Stimulated activated CD4-positive, alpha-beta T cell treated with anti-CD3 and anti-CD28 coated beads, Interleukin-2, amount 100 ng/mL, for 24 hours (primary cell): ENCODE measurements at places on chromosomes 6 and 20.

DNA sequence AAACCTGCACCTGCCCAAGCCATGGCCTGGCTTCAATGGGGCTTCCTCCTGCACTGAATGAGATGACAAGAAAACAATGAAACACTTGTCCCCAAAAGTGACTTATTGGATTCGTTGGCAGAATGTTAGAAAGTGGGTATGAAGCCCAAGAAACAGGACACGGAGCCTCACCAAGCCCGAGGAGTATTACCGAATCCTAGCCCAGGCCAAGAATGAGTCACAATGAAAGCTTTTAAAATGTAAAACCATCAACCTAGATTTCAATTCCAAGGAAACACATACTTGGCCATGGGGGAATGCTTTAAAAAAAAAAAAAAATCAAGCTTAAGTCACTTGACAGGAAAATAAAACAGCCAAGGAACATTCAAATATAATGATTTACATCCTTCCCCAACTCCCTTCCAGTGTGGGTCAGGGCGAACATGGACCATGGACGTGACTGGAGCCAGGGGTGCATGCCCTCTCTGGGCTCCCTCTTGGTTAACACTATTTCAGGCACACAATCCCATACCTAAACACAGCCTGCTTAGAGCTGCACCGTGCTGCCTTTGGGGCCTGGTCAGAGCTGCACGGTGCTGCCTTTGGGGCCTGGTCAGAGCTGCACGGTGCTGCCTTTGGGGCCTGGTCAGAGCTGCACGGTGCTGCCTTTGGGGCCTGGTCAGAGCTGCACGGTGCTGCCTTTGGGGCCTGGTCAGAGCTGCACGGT is 3.1 kb upstream of the STX16 start:
- DNase-seq: no peak

DNA sequence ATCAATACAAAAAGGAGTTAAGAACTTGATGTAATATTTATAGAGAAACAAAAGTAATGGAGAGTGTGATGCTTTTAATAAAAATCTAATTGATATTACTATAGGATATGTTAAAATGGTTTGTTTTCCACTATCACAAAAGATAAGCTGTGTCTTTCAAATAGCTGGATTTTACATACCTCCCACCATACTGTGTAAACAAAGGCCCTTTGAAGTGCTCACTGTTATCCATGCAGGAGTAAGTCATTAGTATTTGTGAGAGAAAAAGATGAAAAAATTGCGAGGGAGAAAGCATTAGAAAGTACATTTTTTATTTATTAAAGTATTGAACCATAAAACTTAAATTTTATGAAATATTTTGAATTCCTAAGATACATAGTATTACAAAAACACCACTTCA is 733.0 kb downstream of the GRIK2 start:
- DNase-seq: no peak

DNA sequence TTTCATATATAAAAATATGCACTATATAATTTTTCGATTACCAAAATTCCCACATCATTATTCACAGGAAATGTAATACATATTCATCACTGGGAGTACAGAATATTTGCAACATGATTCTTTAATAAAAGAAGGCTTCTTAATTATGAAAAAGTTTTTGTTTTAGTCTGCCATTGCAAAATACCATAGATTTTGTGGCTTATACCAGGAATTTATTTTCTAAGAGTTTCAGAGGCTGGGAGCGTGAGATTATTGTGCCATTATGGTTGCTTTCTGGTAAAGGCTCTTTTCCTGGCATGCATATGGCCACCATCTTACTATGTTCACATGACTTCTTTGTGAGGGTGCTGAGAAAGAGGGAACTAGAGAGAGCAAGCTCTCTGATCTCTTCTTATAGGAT is 306.9 kb upstream of the ADGRB3 start:
- DNase-seq: no peak

- DNase-seq: no peak
These were observed 181.1 kb downstream of the RPS12 start for GRCh38 chr6:132995432-132995831.

DNA sequence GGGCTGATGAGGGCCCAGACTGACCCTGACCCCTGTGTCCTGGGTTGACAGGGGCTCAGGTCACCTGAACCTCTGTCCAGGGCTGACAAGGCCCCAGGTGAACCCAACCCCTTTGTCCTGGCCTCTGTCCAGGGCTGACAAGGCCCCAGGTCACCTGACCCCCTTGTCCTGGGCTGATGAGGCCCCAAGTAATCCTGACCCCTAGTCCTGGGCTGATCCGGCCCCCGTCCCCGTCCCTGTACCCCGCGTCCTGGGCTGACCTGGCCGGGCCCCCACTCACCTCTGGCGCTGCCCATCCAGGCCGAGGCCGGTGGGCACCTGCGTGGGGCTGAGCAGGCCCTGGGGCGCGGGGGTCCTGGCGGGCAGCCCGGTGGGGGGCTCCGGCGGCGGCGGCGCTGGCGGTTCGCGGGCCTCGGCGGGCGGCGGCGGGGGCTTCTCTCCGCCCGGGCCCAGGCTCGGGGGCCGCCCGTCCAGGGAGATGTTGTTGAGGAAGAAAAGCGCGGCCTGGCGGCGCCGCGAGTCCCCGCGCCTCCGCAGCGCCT is 379 bp downstream of the CABLES2 start:
- DNase-seq: no peak

- DNase-seq: no peak
These were observed 7.5 kb upstream of the FOXP4 start for GRCh38 chr6:41538556-41539182.

DNA sequence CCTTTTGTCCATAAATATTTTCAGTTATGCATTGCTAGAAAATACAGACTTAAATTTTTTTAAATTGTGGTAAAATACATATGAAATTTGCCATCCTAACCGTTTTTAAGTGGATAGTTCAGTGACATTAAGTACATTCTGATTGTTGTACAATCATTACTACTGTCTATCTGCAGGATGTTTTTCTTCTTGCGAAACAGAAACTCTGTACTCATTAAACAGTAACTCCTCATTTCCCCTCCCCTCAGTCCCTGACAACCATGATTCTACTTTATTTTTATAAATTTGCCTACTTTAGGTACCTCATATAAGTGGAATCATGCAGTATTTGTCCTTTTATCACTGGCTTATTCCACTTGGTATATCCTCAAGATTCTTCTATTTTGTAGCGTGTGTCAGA is 21.3 kb downstream of the TAF11 start:
- no peak for DNase-seq

- DNase-seq: no peak
These were observed 220.5 kb downstream of the TENT5A start for GRCh38 chr6:81531869-81532561.
